Activated T-cell treated with anti-CD3 and anti-CD28 coated beads, Interleukin-2, amount 50 U/mL, for 72 hours (primary cell): ENCODE measurements at places on chromosomes 7 and 10. TPM values are rescaled to one million over a fixed set of nuclear protein-coding genes. Genes with fewer than 3 reads are reported as not detected.
A peak's percentile ranks its signal among the peaks of the same experiment; 100 is the strongest.

GRCh38 chr7:28298870-28299518 is 113.3 kb upstream of the CREB5 start:
- no peak for DNase-seq

The ITIH2 gene
- total RNA-seq = not detected

- peak; percentile 33 for DNase-seq
Measured at GRCh38 chr7:73701357-73701995, 18.0 kb downstream of the STX1A start.

DNA sequence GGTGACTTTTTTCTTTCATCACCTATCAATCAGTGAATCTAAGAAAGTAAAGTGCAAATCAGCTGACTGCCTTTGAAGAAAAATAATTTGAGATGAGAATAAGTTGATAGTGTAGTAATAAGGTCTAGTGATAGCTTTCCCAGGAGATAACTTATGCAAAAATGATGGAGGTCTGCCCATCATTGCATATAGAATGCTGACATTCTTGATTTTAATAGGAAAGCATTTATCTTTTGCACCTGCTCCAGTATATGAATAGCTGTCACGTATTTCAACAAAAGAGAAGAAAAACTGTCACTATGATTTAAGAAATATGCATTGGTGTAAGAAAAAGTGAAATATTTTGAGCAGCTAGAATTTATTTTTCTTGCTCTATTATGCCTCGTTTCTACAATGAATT is 46.8 kb downstream of the PTTG1IP2 start:
- DNase-seq = no peak

GRCh38 chr10:132103116-132103910 is 37.6 kb downstream of the JAKMIP3 start:
- no peak for DNase-seq

The ATP6V0A4 gene
- 0.74 TPM for total RNA-seq

DNA sequence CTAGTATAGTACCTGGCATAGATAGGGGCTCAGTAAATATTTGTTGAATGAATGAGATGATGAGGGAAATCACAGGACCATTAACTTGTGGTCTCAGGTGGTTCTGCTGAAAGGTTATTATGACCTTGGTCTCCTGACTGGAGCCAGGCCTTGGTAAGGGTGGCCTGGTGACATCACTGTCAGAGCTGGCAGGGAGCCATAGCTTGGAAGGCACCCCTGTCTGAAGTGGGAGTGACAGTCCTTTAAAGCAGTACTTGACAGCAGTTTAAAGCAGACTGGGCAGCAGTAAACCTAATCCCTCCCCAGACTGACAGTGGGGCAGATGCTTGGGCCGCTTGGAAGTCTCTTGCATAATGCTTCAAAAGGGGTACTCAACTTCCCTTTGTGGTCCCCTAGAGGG is 13.4 kb downstream of the DPCD start:
- no peak for DNase-seq

The OLAH gene
- 3.8 TPM for total RNA-seq

The SPDYE3 gene
- not detected for total RNA-seq

DNA sequence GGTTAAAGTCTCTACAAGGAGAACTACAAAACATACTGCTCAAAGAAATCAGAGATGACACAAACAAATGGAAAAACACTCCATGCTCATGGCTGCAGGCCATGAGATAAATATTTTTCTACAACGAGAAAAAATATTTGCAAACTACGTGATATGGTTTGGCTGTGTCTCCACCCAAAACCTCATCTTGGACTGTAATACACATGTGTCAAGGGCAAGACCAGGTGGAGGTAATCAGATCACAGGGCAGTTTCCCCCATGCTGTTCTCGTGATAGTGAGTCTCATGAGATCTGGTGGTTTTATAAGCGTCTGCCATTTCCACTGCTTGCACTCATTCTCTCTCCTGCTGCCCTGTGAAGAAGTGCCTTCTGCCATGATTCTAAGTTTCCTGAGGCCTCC is 57.8 kb downstream of the COA1 start:
- no peak for DNase-seq

GRCh38 chr7:26348234-26348851 is 56.7 kb downstream of the SNX10 start:
- no peak for DNase-seq

DNA sequence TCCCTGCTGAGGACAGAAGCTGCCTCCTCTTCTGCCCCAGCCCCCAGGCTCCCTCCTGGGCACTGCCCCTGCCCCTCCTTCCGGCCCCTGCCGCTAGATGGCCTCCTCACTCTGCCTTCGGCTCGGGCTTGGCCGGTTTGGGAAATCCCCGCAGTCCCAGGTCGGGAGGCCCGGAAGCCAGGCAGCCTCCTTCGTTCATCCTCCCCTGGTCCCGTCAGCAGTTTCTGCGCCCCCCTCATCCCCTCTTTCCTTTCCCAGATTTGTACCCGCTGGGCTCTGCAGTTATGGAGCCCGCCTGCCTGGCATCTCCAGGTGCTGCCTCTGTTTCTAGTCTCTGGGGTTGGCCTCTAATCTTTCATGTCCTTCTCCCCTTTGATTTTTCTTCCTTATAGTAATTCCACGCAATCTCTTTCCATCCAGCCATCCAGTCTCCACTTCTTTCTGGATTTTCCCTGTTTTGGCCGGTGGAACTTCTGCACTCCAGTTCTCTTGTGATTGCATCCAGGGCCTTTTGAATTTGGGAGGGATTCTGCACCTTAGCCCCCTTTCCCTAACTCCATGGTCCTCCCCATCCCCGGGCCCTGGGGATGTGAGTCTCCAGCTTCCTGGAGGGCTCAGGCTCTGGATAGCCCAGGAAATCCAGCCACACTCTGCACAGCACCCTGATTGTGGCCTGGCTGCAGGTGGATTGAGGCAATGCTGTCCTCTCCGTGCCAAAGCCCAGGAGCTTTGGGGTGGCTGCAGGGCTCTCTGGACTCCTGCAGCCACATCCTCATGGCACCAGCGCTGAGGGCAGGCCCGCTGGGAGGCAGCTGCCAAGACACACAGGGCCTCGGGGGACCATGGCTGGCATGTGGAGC is 3.3 kb upstream of the SHH start:
- peak; percentile 83 for DNase-seq

DNA sequence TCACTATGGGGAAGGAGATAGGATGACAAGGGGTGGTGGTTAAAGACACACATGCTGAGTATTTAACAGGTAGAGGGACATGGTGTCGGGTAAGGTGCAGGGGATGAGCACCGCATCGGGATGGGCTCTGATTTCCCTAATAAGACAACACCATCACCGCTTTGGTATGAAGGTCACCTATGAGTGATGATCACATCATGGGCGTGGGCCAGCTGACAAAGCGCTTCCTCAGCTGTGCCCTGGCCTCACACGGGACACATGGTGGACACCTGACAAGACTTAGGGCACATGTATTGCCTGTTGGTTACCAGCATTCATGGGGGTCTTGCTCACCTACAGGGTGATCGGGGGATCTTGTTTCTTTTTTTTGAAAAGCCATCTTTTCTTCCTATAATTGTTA is 12.8 kb downstream of the C7orf57 start:
- no peak for DNase-seq

The CAV1 gene
- 2.7 TPM for total RNA-seq

GRCh38 chr10:93715345-93715744 is 13.0 kb upstream of the FRA10AC1 start:
- no peak for DNase-seq

GRCh38 chr10:103648251-103648635 is 154.7 kb downstream of the NEURL1 start:
- no peak for DNase-seq

DNA sequence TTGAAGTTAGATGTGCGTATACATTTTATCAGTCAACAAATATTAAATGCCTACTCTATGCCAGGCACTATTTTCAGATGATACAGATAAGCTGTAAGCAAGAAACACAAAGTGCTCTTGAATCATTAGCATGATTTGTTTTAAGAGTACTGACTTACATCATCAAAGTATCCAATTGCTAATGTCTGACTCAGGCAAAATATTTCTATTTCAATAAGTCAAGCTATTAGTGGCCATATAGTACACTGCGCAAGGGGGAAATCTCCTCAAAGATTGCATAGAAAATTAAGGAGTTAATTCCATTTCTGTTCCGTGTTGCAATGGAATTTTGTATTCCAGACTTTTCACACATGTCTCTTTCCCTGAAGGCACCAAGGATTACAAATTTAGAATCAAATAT is 46.1 kb upstream of the DNAJC1 start:
- DNase-seq = no peak

The GCC1 gene
- 25.1 TPM for total RNA-seq

The AKR1C8 gene
- total RNA-seq = not detected

The GSDME gene
- 19.3 TPM for total RNA-seq

DNA sequence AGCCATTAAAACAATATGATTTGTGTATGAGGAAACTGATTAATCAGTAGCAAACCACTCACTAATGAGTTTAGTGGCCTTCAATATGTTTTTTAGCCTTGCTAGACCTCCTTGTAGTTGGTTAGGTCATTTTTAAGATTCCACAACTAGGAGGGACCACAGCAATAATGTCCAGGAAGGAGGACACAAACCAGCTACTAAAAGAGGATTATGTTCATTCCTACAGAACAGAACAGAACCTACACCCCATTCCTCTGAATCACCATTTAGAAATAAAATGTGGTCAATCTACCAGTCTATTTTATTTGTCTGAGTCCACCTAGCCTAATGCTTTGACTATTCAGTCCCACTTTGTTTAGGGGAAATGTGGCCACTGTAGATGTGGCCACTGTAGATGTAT is 226.3 kb downstream of the GLI3 start:
- no peak for DNase-seq

The ACSM6 gene
- not detected for total RNA-seq

The HOXA3 gene
- total RNA-seq = not detected

GRCh38 chr10:126277181-126277580 is 111.1 kb downstream of the ADAM12 start:
- no peak for DNase-seq

The CALHM3 gene
- not detected for total RNA-seq

The ADRB1 gene
- not detected for total RNA-seq

GRCh38 chr10:95564291-95564690 is 3.1 kb upstream of the SORBS1 start:
- DNase-seq = no peak

DNA sequence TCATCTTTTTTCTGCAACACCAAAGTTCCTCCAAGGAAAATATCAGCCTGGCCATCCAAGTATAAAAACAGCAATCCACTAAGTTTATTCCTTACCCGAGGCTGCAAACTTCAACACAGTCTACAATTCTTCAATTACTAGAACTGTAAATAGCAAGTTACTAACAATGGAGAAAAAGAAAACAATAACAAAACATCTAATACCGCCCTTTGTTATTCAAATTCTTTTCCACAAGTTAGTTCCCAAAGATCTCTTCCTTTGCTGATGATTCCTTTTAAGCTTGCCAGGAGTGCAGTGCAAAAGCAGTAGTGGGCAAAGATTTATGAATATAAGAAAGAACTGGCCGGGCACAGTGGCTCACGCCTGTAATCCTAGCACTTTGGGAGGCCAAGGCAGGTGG is 86.2 kb downstream of the CUL2 start:
- DNase-seq = no peak

- DNase-seq = peak; percentile 79
Measured at GRCh38 chr10:117175901-117176534, 21.3 kb upstream of the KCNK18 start.

DNA sequence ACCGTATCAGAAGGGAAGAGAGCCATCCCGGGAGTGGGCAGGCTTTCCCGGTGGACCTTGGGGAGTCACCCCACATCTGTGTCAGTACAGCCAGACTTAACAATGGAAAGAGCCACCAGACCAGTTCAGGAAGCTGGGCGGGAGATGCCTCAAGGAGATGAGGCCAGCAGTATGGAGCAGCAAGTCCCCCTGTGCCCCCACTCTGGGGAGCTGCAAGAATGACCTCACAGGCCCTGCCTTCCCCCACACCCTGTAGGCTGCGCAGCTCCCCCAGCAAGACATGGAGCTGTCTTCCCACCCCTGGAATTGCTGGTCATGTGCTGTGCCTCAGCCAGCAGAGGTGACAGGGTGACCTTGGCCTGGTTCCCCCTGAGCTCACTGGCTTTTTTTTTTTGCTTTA is 76.8 kb upstream of the INSIG1 start:
- no peak for DNase-seq

- DNase-seq = no peak
Measured at GRCh38 chr7:81740403-81740802, 29.4 kb downstream of the HGF start.

GRCh38 chr10:55500931-55501559 is 700.0 kb upstream of the PCDH15 start:
- no peak for DNase-seq
